ENCODE measurements at places on chromosomes 12 and 14. TPM values are rescaled to one million over a fixed set of nuclear protein-coding genes. Genes with fewer than 3 reads are reported as not detected.

DNA sequence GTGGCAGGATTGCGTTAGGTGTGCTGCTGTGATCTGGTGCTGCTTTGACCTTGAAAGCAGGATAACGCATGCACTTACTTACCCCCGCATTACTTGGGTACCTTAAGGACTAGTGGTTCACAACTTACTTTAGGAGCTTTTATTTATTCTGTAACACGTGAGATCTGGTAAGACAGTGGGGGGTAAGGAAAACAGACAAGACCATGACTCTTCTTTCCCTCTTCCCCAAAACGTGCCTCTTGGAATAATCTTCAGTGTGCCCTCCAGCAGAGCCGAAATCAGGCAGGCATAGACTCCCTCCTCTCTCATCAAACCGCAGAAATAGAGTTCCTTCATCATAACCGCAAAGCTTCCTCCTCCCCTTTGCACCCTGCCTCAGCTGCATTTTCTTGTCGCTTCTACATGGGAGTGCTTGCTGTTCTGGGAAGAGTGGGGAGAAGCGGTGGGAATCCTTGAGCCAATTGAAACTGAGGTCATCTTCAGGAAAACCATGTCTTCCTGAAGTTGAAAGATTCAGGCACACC is 43.4 kb downstream of the RAD52 start:
- no peak overlapping the region for H3K4me3 ChIP-seq
- H3K4me1 ChIP-seq = no peaks in the 10 kb centered on the region
- no peak for DNase-seq
- peaks cover 96% of the 10 kb centered on the region for H3K36me3 ChIP-seq

DNA sequence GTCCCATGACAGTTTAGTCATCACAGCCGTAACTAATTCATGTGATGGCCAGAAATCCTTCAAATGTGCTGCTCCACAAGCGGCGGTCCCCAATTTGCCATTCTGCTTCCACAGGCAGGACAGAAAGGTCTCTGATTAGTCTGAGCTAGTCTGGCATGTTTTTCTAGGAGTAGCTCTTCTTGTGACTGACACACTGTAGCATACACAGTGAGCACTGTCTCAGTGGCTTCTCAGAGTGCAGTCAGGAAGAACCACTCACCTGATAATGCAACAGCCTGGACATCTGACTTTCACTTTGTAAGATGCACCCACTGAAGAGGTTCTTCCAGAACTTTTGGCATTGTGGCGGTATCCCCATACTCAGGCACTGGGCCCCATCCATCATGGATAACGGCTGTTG is 1266.2 kb downstream of the TMEM121 start:
- no peak for DNase-seq
- no peak overlapping the region for H3K4me3 ChIP-seq
- H3K36me3 ChIP-seq = no peaks in the 10 kb centered on the region
- no peaks in the 10 kb centered on the region for H3K27me3 ChIP-seq
- H3K4me1 ChIP-seq = peaks cover 9% of the 10 kb centered on the region

GRCh38 chr12:114439261-114439683 is 33.3 kb upstream of the TBX5 start:
- H3K4me1 ChIP-seq = no peaks in the 10 kb centered on the region
- DNase-seq = no peak
- peaks cover 62% of the 10 kb centered on the region for H3K27me3 ChIP-seq
- H3K27ac ChIP-seq = no peak overlapping the region
- H3K4me3 ChIP-seq = no peak overlapping the region

TAC3 gene
- not detected for total RNA-seq

- DNase-seq = no peak
- H3K27me3 ChIP-seq = no peaks in the 10 kb centered on the region
Measured at GRCh38 chr12:120229487-120230325, 28.8 kb upstream of the RPLP0 start.

DNA sequence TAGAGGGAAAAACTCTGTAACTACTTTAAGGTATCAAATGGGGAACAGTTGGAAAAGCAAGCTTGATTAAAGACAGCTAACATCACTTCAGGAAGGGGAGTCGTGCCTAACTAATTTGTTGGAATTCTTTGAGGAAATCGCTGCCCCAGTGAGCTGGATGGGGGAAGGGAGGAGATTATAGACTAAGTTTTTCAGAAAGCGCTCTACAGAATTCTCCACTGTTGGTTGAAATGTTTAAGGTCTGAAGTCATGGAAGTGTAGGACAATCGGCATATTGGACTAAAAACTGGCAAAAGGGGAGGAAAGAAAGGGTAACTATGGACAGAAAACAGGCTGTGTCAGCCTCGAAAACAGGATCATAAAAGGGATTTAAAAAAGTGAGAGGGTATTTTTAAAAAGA is 229.9 kb upstream of the HMGA2 start:
- no peaks in the 10 kb centered on the region for H3K27me3 ChIP-seq
- H3K36me3 ChIP-seq = no peaks in the 10 kb centered on the region
- DNase-seq = no peak
- no peaks in the 10 kb centered on the region for H3K4me1 ChIP-seq

OR11H6 gene
- total RNA-seq = not detected

All from CD4-positive, alpha-beta T cell (primary cell).